NAMALWA (cell line): ENCODE measurements at places on chromosomes 2 and 18.

- no peak for DNase-seq
Measured at GRCh38 chr18:67117804-67118203, 398.7 kb downstream of the DSEL start.

GRCh38 chr2:173027181-173028128 lies 48.2 kb upstream of the MAP3K20 start:
- DNase-seq, result peak; percentile 91

- DNase-seq, result no peak
Measured at GRCh38 chr18:46581648-46582047, 75.4 kb downstream of the LOXHD1 start.

DNA sequence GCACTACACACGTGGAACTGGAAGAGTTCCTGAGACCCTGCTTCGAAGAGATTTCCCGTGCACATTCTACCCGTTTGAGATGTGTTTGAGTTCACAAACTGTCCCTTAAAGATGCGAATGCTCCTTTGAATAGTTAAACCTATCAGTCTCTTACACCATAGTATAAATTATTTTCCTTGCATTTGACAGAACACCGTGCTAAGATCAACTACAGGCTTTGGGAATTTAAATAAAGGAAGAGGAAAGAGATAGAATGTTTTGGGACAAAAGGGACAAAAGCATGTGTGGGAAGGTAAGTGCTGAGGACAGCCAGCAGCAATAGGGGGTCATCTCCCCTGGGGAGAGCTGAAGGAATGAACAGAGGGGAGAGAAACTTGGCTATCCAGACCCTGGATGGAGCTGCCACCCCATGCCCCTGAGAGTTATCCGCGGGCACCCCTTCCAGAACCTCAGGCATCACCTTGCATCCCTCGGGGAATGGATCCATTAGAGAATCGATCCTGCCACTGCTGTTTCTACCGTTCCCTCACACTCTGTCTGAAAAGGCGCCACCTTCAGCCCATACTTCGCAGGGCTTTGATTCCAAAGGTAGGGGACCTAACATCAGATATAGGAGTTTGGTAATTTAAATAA lies 888 bp upstream of the ADCY3 start:
- peak; percentile 73 for DNase-seq

GRCh38 chr2:36423172-36423571 lies 67.6 kb downstream of the CRIM1 start:
- no peak for DNase-seq

GRCh38 chr2:19362094-19362754 lies 3.8 kb upstream of the OSR1 start:
- DNase-seq, result peak; percentile 42
